HT-29 (cell line): ENCODE measurements at places on chromosomes 11 and 22. TPM values are rescaled to one million over a fixed set of nuclear protein-coding genes. Genes with fewer than 3 reads are reported as not detected.
A peak's percentile ranks its signal among the peaks of the same experiment; 100 is the strongest.

- no peak for DNase-seq
These were observed 17.6 kb downstream of the KCNC1 start for GRCh38 chr11:17752144-17752543.

DNA sequence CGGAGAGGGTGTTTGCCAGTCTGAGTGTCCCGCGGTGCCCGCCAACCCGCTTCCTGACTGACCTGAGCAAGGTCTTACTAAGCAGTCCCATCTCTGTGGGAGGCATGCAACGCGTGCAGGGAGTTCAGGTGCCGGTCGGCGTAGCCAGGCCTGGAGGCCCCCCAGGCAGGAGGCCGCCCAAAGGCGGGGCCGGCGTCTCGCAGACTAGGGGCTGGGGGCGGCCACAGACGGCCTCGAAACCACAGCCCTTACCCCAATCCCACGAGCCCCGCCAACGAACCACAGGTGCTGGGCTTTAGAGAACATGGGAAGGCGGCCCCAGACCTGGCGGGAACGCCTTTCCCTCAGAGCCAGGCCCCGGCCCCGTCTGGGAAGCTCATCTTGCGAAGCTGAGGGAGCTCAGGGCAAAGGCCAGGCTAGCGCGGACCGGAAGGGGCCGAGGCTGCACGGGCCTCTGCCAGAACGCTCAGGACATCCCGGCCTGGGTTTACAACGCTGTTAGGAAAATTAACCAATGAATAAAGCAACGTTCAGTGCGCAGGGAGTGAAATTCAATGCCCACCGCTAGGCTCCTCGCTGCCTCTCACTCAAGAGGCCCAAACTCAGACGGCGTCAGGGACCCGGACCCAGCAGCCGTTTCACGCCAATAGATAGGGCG is 2.1 kb upstream of the MTFP1 start:
- DNase-seq = no peak

Gene PANX3
- total RNA-seq = not detected in 2 replicates

GRCh38 chr11:67119585-67120391 is 725 bp downstream of the KDM2A start:
- peak; percentile 66 for DNase-seq

Gene CNGA4
- 0.63 TPM in 1 of 2 replicates, not detected in the other for total RNA-seq

GRCh38 chr11:9462172-9462799 is 1.5 kb downstream of the ZNF143 start:
- no peak for DNase-seq

DNA sequence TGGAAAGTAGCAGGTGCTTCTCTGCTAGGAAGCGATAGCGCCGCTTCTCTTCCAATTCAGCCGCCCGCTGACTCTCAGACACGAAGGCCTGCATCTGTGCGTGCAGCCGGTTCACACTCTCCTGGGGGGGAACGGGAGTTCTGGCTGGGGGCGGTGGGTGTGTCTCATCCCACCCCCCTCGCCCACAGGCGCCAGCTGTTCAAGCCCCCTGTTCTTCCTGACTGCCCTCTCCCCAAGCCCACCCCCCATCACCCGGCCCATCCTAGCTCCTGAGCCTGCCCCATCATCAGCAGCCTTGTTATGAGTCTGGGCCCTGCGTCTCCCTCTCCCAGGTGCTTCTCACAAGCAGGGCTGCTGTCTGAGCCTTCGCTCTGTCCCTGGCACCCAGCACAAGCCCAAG is 13.1 kb upstream of the SLC16A8 start:
- no peak for DNase-seq

GRCh38 chr22:43451371-43452050 is 39.7 kb downstream of the MPPED1 start:
- DNase-seq = no peak

Gene CDKN1C
- total RNA-seq = 5.3 and 9.1 TPM in 2 replicates

Gene POTEH
- not detected in 2 replicates for total RNA-seq

Gene CHRDL2
- not detected in 2 replicates for total RNA-seq

Gene KRTAP5-9
- not detected in 2 replicates for total RNA-seq

- no peak for DNase-seq
These were observed 761.4 kb downstream of the KCNA4 start for GRCh38 chr11:29255401-29255800.

DNA sequence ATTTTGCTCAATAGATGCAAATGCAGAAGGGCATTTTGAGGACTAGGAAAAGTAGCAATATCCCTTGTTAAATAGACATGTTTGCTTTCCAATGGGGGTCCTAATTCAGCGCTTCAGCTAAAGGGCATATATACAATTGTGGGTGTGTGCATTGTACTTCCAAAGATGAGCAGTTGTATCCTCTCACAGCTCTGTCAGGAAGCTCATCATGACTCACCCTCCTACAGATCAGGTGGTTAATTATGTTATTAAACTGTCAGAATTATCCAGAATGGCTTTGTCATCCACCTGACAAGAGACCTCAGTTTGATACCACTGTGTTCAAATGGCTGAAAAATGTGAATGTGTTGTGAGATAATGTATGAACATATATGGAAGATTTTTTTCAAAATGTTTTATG is 252.2 kb upstream of the MTNR1B start:
- no peak for DNase-seq

- no peak for DNase-seq
These were observed 1.7 kb downstream of the TYMP start for GRCh38 chr22:50527921-50528681.

GRCh38 chr11:2382129-2382517 is 5.0 kb downstream of the CD81 start:
- DNase-seq = no peak

- DNase-seq = no peak
These were observed 1.1 kb downstream of the SLC43A3 start for GRCh38 chr11:57425565-57426438.

- DNase-seq = no peak
These were observed 749.9 kb downstream of the METTL15 start for GRCh38 chr11:28858076-28858475.

GRCh38 chr11:8234910-8235309 is 28.8 kb downstream of the LMO1 start:
- no peak for DNase-seq

GRCh38 chr11:118283756-118284350 is 19.8 kb upstream of the MPZL2 start:
- DNase-seq = no peak

DNA sequence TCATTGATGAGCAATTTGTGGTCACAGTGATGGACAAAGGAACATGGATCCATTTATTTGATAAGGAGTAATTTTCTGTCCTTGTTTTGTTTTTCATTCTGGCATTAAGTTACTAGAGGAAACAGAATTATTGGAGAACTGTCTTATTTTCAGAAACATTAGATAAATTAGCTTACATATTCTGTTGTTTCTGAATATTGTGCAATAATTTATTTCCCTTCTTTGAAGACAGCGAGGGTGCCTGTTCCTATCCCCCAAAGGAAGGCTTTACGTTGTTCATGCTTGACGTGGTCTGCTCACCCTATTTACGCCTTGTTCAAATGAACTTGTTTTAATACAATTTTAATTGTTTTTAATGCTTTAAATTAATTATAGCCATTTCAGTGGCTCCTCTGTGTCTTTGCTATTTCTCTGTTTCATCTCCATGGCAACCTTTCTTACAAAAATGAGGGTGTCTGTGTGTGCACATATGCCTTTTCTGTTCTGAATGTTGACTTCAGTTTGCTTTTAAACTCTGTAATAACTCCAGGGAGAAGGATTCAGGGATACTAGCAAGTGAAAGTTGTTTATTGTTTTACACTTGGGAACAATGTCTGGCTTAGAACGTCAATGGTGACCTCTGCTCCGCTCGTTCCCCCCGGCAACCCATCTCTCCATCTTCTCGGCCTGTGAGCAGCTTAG is 138.3 kb upstream of the PLET1 start:
- DNase-seq = no peak

GRCh38 chr11:103709371-103709770 is 327.1 kb upstream of the DDI1 start:
- DNase-seq = no peak

DNA sequence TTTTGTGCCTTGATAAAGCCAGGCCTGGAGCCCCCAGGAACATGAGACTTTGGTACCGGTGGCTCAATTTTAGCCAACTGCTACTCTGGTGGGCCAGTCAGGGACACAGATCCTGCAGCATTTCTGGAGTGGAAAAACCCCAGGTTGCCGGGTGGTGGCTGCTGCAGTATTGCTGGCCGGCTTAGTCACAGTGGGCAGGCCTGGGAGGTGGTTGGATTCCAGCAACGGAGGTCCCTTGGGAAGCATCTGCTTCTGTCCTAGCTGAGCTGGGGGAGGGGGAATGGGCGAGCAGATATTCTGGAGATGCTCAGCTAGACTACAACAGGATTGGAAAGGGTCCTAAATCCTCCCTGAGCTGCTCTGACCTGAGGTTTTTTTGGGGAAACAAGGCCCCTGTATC is 31.6 kb upstream of the ACCSL start:
- DNase-seq = no peak

Gene C11orf52
- total RNA-seq = 4.3 and 6.3 TPM in 2 replicates

DNA sequence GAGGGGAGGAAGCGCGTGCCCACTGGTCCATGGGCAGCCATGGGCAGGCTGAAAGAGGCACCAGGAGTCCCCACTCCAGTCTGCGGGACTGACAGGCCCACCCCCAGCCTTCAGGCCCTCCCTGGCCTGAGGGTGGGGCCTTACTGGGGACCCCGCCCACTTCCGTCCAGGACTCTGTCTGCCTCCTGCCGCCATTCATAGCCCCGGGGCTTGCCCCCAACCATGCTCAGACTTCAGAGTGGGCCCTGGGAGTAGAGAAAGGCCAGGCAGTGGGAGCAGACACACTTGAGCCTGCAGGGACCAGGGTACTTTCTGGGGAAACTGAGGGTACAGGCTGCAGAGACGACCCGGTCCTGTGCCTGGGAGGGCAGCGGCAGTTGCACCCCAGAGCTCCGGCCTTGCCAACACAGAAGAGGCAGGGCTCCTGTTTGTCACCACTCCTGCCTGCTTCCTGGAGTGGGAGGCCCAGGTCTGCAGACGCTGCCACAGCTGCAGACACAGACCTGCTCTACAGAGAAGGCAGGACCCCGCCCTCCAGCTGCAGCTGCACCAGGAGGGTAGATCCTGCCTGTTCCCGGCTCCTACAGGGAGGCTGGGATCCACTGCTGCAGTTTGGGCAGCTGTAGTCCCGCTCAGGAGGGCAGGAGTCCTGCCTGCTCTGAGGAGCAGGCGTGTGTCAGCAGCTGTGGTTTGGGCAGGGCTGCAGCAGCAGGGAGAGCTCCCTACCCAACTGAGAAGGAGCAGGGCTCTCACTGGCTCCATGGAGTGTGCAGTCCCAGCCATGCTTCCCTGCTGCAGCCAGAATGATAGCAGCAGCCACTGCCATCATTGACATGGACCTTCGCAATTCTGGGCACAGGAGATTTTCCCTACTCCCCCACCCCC is 387.9 kb upstream of the ANO3 start:
- no peak for DNase-seq

DNA sequence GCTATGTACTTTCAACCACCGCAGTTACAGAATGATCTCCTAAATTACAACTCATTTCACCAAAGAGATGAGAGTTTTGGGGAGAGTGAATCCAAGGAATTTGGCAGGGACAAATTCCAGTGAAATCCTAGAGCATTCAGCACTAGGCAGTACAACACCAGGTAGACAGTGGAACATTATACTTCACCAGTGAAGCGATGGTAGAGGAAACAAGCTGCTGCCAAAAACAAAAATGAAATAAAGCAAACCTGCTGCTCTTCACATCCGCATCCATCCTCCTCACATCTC is 16.9 kb downstream of the SMCO4 start:
- no peak for DNase-seq

Gene BLID
- not detected in 2 replicates for total RNA-seq

DNA sequence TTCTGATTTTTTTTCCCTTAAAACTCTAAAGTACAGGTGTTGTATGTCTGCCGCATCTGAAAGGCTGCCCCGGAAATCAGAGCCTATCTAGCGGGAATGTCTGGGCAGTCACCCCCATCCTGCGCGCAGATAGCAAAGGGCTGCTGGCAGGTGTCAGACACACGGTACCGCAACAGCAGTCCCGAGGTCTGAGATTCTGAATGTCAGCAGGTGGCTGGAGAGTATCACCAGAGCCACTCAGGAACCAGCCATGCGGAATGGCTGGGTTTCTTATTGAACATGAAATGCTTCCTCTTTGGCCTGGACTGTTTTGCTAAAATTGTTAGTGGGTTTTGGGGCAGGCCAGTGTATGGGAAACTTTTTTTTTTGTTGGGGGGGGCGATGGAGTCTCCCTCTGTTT is 53.3 kb downstream of the CERK start:
- DNase-seq = no peak

DNA sequence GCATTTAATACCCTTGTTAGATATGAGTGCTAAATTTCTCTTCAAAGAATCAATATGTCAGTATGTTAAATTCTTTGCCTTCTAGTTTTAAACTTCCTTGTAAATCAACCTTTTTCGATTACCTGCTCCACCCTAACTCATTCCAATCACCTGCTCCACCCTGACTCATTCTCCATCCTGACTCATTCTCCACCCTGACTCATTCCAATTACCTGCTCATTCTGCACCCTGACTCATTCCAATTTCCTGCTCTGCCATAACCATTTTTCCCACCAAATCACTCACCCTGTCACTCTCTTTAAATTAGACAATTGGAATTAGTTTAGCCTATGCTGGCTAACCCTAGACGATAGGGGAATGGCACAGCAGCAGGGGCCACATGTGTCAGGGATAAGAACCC is 519.5 kb upstream of the LRRC4C start:
- peak; percentile 69 for DNase-seq

DNA sequence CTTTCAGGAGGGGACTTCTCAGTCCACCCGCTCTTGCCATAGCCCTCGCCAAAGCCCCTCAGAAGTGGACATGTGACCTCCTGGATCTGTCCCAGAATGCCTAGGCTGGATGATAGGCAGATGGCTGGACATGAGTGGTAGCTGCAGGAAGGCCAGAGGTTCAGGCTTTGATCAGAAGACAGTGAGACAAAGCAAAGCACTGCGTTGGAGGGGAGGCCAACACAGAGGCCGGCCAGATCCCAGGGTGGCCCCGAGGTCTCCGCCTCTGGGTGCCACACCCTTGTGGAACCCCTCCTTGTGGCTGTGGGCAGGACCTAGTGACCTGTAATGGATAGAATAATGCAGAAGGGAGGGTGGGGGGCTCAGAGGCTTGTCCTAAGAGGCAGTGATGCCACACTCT is 147.6 kb downstream of the OPCML start:
- no peak for DNase-seq

- no peak for DNase-seq
These were observed 2.5 kb downstream of the UPK2 start for GRCh38 chr11:118958577-118958976.
